ENCODE measurements at places on chromosomes 2 and 18.

DNA sequence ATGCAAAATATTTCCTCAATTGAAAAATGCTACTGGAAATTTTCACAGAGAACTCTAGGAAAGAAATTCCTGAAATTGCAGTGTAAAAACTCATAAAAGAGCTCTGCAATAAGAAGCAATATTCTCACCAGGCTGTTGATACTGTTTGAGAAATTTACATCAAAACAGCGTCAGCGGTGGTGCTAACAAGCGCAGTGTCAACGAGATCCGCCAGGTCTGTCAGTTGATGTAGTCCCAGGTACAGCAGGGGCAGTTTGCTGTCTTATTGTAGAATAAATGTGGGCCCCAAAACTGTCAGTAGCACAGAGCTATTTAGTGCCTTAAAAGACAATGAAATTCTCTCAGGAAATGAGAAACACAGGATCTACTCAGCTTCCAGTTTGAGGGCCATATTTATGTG is 611.2 kb downstream of the ARHGAP15 start:
- no peak for DNase-seq

- peak; percentile 5 for DNase-seq
Observed at GRCh38 chr2:33859176-33859575, 260.1 kb upstream of the FAM98A start.

DNA sequence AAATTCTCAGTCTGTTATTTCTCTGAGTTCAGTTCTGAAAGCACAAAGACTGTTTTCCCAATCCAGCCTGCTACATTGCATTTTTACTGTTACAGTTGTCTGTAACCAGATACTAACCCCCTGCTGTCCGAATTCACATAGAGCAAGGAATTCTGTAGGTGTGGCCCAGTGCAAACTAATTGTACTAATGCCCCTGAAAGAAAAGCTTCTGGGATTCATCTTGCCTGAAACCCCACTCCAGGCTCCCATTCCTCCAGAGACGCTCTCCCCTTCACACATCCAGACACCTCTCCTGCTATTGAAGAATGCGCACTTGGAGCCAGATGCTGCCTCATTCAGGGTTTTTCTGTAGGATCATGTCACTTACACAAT is 127.0 kb downstream of the TTC32 start:
- no peak for DNase-seq

GRCh38 chr2:51413726-51414125 is 381.8 kb upstream of the NRXN1 start:
- DNase-seq, result no peak

- DNase-seq, result no peak
Observed at GRCh38 chr2:226711606-226712296, 87.9 kb downstream of the IRS1 start.

- no peak for DNase-seq
Observed at GRCh38 chr18:3097082-3097481, 84.1 kb upstream of the LPIN2 start.

GRCh38 chr2:121907928-121908327 is 152.5 kb downstream of the TSN start:
- DNase-seq, result no peak

GRCh38 chr2:73134471-73134870 is 21.7 kb upstream of the RAB11FIP5 start:
- DNase-seq, result no peak

- DNase-seq, result no peak
Observed at GRCh38 chr2:98346311-98347236, at the start of gene CNGA3. CNGA3 (plus strand) TSS chr2:98346456; CDS start chr2:98369976, 23,520 bp downstream.

- DNase-seq, result peak; percentile 81
Observed at GRCh38 chr2:231621051-231621879, 28.6 kb downstream of the TEX44 start.

GRCh38 chr2:221614274-221614673 is 42.2 kb upstream of the EPHA4 start:
- no peak for DNase-seq

DNA sequence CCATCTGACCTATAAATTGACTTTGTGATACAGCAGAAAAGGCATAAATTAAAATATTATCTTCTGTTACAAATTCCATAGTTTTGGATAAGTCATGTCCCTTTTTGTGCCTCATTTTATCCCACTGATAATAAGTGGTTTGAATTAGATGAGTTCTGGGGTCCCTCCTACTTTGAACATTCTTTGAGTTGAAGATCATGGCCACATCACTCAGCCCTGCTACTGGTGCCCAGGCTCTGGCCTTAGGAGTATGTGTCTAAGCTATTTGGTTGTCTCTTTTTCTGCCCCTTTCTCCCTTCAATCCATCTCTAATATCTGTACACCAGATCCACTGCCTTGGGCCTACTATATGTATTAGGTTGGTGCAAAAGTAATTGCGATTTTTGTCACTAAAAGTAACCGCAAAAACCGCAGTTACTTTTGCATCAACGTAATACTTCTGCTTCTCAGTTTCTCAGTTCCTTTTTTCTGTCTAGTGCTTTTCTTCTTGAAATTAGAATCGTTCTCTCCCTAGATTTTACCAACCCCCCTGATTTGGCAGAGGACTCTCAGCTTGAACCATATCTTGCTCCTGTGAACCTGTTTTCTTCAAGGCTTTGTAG is 362.5 kb upstream of the TNP1 start:
- DNase-seq, result peak; percentile 92

DNA sequence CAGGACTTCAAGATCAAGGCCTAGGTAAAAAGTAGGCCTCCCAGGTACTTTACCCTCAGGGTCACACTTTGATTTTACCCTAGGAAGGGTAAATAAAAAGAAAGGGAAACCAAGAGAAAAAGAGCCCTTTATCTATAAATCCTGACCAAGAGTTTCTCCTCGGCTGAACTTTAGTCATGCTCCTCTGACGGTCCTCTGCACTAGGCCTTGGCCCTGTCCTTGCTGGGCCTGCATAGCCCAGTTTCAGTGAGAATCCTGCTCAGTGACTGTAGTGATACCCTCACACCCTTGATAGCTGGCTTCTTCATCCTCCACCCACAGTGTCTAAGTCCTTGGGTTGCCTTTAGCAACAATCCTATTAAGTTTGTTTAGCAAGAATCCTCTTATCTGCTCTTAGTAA is 20.5 kb upstream of the ITSN2 start:
- DNase-seq, result no peak

DNA sequence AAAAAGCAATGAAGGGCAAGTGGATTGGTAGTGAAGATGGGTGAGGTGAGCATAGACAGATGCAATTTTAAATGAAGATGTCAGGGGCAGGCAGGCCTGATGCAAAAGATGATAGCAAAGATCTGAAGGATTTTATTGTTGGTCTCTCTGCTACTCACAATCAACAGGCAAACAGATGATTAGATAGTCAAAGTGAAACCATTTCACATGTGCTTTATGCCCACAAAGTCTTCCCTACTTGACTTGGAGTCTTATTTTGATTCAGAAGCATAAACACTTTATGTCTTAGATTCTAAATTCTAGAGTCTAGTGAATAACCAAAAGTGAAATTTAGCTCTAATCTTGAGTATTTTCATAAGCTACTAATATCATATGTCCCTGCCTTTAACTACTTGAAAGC is 153.8 kb upstream of the HNRNPA3 start:
- DNase-seq, result no peak

- no peak for DNase-seq
Observed at GRCh38 chr18:73043211-73043610, 175.4 kb upstream of the NETO1 start.

GRCh38 chr2:39999864-40000263 is 220.8 kb upstream of the THUMPD2 start:
- DNase-seq, result no peak

DNA sequence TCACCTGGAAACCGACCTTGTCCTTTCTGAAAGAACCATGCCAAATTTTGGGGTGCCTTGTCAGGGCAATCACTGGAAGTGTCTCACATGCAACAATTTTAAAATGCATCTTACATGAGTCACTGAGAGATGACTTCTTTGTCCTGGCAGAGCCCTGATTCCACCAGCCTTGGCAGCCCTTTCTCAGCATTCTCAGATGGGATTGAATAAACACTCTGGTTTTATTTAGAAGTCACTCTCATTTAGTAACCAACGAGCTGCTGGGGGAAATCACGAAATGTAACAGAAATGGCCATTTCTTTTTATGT is 3.8 kb upstream of the ATP8B1 start:
- DNase-seq, result no peak

GRCh38 chr2:9665898-9666297 is 35.1 kb upstream of the YWHAQ start:
- no peak for DNase-seq

- no peak for DNase-seq
Observed at GRCh38 chr18:63157293-63158011, 162.1 kb downstream of the BCL2 start.

- peak; percentile 85 for DNase-seq
Observed at GRCh38 chr18:56298935-56299334, 339.5 kb downstream of the TXNL1 start.

DNA sequence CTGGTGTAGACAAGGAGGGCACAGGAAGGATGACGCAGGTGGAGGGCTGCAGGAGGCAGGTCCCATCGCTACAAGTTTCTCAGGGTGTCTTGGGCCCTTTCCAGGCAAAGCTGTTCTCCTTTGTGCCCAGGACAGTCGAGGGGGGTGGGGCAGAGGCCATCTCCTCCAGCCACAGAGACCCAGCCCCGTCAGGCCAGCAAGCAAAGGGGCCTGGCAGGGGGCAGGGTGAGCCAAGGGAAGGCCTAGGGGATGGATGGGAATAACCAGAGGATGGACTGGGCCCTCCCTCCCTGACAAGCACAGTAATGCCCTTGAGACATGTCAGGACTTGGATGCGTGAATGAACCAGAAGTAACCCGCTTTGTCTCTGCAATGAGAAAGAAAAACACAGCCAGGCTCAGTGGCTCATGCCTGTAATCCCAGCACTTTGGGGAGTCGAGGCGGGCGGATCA is 6.3 kb downstream of the TCF23 start:
- DNase-seq, result no peak

DNA sequence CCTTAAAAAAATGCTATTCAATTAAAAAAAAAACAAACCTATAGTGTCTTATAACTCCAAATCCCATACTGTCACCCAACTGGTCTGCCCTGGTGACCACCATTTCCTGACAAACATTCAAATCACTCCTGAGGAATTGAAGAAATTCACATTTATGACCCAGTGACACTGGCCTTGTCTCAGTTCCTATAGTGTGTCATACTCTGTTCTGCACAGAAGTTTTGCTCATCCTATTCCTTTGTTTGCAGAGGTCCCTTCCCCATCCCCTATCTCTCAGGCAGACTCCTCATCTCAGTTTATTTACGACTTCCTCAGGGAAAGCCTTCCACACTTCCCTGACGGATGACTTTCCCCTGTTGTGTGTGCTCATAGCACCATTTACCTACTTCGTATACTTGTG is 14.7 kb downstream of the ZC3H6 start:
- DNase-seq, result no peak

- DNase-seq, result no peak
Observed at GRCh38 chr2:216904554-216904953, 44.7 kb upstream of the TNP1 start.

GRCh38 chr2:160426604-160427003 is 67.0 kb downstream of the RBMS1 start:
- DNase-seq, result no peak

DNA sequence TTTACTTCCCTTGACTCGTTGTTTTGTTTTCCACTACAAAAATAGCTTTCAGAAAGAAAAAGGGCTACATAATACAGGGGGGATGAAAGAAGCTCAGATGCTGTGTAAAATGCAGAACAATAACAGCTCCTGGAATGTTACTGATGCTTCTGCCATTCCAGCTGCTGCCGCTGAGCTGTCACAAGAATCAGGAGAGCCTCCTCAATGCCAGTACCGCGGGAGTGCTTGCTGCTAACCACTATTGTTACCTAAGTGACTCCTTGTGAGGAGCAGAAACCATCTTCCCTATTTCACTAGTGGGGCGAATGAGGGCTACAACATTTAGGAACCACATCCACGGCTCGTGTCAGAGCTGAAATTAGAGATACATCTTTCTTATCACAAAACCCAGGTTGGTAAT is 384.8 kb downstream of the GALR1 start:
- DNase-seq, result no peak

DNA sequence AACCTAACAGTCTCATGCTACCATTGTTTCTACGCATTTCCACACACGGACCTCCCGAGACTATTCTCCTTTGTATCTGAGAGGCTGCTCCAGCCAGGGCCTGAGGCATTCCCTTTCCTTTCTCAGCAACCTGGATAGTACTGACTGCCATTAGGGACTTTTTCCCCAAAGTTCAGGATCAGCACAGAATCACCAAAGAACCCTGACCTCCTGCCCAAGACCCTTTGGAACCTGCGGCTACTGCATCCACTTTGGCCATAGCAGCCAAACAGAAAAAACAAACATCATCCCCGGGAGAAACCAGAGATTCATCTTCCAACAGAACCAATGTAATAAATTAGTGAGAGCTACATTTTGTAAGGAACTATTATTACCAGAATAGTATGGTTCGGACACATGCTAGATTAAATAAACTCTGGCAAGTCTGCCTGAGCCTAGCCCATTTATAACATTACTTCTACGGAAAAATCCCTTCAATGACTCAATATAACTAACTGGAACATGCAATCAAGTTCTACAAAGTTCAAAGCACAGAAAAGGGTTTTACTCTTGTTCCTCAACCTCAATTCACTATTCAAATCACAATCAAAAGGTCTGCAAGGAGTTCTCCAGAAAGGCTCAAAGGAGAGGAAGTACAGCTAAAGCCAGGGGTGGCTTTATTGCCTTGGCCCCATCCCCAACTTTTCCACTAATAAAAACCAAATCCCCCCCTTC is 51.8 kb downstream of the LPIN2 start:
- DNase-seq, result peak; percentile 71
